ENCODE measurements at places on chromosomes 3 and 15.

DNA sequence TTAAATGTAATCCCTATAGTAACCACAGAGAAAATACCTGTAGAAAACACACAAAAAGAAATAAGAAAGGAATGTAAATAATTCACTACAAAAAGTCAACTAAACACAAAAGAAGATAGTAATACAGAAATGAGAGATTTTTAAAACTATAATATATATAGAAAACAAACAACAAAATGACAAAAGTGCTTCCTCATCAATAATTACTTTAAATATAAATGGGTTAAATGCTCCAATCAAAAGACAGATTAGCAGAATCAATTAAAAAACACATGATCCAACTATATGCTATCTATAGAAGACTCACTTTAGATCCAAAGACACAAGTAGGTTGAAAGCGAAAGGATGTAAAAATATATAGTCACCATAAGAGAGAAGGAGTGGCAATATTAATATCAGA lies 45.8 kb downstream of the FRMD5 start:
- no peak for DNase-seq

- no peak for DNase-seq
These were observed 3.5 kb upstream of the FAM81A start for GRCh38 chr15:59434481-59434880.

DNA sequence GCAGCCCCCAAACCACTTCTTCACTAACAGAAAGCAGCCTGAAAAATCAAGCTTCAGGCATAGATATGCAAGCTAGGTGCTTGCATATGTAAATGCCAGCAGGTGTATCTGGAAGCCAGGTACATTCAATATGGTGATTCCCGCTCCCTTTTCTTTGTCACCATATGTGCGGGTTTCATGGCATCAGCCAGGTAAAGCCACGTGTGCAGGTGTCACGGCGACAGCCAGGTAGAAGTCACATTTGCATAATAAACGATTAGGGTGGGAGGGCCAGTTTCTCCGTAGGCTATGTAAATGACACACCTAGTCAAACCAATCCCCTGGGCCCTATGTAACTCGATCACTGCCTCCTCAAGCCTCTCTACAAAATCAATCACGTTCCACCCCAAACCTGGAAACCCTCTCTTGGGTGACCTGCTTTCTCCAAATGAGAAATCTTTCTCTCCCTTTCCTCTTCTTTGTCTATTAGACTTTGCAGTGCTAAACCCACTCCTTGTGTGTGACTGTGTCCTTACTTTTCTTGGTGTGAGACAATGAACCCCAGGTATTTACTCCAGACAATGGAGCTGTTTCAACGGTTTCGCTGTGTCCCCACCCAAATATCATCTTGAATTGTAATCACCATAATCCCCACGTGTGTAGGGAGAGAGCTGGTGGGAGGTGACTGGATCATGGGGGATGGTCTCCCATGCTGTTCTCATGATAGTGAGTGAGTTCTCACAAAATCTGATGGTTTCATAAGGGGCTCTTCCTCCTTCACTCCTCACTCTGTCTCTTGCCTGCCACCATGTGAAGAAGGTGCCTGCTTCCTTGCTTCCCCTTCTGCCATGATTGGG lies 44.6 kb downstream of the ONECUT1 start:
- no peak for DNase-seq

GRCh38 chr3:30933478-30934207 lies 39.2 kb upstream of the GADL1 start:
- DNase-seq = no peak

DNA sequence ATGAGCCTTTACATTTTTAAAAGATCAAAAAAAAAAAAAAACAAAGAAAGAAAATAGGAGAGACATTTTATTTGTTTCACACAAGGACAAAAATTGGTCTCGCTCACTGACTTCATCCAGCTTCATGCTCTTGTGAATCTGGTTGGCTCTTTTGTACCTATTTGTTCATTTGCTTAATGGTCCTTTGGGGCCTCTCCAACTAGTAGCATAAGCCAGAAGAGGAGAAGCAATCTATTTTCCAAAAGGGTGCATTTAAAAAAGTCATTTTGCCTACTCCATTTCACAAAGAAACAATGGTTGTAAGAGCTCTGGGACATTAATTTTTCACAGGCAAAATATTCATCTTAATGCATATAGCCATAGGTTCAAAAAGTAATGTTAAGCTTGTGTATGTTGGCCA lies 168.3 kb upstream of the ADAMTS9 start:
- no peak for DNase-seq

- DNase-seq = no peak
These were observed 17.6 kb downstream of the CALML4 start for GRCh38 chr15:68187559-68187958.

GRCh38 chr3:102094506-102094905 lies 245.2 kb downstream of the NFKBIZ start:
- no peak for DNase-seq

DNA sequence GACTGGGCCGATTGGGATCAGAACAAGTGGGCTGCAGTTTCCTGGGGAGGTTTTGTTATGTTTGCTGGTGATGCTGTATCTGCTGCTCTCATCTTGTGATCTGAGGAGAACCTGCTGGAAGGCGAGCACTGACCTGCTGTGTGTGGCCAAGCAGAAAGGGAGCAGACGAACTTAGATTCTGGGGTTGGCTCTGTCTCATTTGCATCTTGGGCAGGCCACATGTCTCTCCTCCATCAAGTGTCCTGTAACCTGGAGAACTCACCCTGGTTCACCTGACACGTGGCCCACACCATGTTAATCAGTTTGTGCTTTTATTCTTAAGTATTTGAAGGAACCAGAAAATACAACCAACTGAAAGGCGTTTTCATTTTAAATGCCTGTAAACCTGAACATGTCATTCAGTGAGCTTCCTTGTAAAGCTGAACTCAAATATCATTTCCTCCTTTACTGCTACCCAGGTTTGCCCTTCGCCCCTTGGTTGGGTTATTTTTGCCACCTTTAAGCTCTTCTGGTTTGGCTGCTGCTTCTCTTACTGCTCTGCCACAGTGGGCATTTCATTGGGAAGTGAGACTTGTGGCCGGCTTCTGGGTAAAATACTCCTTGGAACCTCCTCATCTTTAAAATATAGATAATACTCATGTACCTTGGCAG lies 33.5 kb upstream of the TRAK1 start:
- DNase-seq = no peak

GRCh38 chr3:61657689-61658088 lies 96.3 kb downstream of the PTPRG start:
- no peak for DNase-seq

GRCh38 chr3:157436583-157437291 lies at the start of gene PTX3:
PTX3 (plus strand) TSS chr3:157436850; CDS start chr3:157436934, 84 bp downstream.
- DNase-seq = no peak
